Skeletal muscle cell (primary cell): ENCODE measurements at places on chromosomes 11 and 22.
A peak's percentile ranks its signal among the peaks of the same experiment; 100 is the strongest.

DNA sequence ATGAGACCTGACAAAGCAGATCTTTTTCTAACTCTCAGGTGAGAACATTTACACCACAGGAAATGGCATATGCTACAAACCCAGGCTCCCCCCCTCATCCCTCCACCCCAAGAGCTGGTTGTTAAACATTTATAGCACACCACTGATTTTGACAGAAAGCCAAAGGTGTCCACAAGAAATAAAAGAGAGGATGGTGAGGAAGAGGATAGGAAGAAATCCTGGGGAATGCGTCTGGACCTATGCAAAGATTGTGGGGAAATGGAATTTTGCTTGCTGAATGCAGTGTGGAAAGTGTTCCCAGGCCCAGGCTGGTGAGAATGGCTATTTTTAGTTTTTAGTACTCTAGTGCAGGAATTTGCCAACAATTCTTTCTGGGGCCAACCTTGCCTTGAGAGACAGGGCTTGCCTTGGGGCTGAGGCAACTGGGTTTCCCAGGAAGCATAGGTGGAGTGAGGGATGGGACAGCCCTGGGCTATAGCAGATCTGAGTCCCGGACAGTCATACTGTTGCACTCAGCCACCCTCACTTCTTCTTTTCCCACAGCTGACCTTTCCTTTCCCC, 163.9 kb downstream of the ADAMTS15 start:
- peak; percentile 63 for DNase-seq

- DNase-seq, result no peak
Measured at GRCh38 chr22:40281717-40282116, 64.6 kb upstream of the ADSL start.

DNA sequence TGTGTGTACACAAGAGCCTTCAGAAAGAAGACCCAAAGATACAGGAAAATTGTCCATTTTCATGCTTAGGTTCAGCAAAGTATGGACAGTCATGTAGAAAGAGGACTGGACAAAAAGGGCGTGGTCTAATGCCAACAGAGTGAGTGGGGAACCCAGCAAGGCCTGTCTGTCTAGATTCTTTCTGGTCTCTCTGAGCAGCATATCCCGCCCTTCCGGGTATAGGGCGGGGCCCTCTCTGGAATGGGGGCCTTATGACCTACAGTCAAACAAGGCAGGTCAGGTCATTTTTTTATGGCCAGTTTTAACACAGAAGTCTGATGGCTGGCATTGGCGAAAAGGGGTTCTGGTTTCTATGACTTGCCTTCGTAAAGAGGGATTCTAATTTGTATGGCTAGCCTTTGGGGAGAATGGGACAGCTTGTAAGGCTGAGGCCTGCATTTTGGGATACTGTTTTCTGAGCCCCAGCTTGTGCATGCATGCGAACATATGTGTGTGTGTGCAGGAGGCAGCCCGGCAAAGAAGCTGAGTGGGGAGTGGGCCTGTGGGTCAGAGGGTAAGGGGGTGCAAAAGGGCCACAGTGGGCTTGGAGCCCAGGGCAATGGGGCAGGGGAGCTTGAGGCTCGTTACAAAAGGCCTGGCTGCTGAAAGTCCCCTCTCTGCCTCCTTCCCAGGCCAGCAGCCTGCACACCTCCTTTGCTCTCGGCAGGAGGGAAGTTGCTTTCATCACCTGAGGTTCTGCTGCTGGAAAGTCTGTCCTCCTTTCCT, 130.5 kb upstream of the B3GAT1 start:
- DNase-seq, result no peak

DNA sequence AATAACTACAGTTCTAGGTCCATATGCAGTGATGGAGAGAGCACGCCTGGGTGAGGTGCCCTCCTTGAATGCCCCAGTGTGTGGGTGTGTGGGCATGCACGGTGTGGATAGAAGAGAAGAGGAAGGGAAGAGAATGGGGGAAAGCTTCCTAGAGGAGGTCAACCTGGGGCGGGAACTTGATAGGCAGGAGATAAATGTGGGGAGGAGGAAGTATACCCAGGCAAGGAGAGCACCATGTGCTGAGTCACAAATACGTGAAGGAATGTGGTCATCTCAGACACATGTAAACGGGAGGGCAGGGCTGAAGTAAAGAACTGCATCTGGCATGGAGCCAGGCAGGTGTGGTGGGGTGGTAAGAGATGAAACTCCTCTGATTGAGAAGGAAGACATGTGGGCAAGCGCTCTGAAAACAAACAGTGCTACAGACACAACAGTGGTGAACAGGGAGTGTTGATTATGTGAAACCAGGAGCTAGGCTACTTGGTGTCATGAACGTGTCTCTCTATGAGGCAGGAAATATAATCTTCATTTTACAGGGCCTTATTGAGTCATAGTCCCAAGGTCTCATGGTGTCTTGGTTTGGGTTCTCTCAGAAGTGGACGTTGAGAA, 61.5 kb upstream of the EED start:
- no peak for DNase-seq

GRCh38 chr22:33056690-33057089, 1.5 kb downstream of the SYN3 start:
- DNase-seq, result no peak

GRCh38 chr11:17163736-17164135, 44.0 kb downstream of the PIK3C2A start:
- DNase-seq, result no peak
